Stimulated activated CD4-positive, alpha-beta T cell treated with anti-CD3 and anti-CD28 coated beads, Interleukin-12 subunit alpha, Interleukin-12 subunit beta, amount 100 ng/mL, for 4 hours (primary cell): ENCODE measurements at places on chromosomes 2 and 18.

DNA sequence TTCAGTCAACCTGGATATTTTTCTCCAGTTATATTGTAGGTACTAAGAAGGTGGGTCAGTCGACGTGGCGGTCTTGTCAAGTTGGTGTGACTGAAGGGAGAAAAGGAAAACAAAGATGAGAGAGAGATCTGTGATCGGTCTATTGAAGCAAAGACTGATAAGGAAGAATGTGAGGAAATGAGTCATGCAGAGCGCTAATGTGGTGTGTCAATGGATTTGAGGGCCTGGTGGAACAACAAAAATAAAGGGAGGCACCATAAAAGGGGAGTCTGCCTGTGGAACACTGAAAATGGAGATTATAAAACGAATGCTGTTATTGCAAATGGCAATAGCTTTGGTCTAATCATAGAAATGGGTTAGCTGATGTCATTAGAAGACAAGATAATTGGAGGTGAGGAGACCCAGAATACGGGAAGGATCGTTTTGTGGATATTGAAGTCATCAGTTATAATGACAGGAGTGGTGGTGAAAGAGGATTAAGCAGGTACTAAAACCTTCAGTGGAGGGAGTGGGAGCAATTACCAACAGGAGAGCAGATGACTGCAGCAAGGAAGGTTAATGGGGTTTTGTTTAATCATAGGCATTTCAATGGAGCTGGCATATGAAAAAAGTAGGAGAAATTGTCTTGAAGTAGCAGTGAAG, 599.1 kb upstream of the FSHR start:
- DNase-seq = no peak

DNA sequence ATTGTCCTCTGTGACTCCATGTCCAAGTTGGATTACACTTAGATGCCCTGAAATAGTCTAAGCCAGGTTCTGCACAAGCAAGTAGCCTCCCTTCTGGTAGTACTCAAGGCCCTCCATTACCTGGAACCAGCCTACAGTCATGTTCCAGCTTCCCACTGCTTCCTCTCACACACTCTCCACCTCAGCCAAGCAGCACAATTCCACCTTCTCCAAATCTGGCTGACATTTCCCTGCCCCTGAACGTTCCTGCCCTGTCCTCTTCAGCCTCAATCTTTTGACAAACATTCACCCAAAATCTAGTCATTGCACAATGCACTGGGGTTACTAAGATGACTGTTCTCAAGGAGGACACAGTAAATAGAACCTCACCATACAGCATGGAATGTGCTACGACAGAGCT, 95.3 kb upstream of the KLHL29 start:
- DNase-seq = no peak

GRCh38 chr2:120110507-120110906, 97.6 kb downstream of the EPB41L5 start:
- no peak for DNase-seq

DNA sequence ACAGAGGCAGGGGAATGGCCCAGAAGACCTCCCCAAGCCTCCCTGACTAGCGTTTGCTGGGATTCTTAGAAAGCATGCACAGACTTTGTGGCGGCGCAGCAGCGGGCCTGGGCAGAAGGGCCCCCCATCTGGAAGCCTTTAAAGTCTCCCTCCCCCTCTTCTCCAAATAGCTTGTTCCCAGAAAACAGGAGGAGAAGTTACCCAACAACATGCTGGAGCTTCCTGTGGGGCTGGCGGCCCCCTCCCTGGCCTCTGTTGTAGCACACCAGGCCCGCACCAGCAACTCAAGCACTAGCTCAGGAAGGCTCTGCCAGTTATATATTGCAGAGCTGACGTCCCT, 334.8 kb downstream of the DYSF start:
- no peak for DNase-seq

DNA sequence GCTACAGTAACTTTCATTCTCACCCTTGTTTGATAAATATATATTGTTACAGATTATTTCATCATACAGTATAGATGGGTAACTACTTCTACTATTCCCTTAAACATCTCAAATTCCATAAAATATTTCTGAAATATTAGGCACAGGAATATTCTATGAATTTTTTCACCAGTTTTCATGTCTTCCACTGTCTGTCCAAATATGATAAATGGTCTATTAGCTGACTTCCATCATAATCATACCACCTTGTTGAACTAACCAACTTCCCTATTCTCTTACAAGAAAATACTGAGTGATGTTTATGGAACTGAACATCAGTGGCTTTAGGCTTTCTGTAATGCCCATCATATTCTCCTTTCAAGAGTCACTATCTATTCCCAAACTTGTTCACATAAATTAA, 82.4 kb downstream of the TRAPPC8 start:
- DNase-seq = no peak

DNA sequence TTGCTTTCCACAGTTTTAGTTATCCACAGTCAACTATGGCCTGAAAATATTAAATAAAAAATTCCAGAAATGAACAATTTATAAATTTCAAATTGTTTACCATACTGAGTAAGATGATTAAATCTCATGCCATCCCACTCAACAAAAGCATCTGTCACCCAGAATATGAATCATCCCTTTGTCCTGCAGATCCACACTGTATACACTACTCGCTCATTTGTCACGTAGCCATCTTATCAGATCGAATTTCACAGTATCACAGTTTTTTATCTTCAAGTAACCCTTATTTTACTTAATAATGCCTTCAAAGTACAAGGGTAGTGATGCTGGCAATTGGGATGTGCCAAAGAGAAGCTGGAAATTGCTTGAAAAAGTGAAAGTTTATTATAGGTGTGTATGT, 291.8 kb upstream of the LRATD1 start:
- DNase-seq = no peak

GRCh38 chr2:102603904-102604303, 15.4 kb upstream of the SLC9A2 start:
- no peak for DNase-seq

DNA sequence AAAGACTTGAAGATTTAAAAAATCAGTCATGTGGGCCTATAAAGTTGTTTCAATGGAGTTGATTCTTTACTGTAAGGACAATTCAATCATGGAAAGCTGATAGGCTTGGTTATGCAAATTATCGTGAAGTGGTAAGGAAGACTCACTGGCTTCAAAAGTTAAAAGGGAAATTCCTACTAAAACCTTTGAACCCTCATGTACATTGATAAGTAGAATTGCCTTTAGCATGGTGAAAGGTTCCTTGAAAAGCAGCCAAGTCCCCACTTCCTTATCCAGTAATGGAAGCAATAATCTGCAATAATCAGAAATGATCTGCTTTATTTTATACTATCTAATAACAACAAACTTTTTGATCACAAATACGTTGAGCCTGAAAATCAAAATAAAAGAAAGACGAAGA, 14.4 kb upstream of the CCL20 start:
- DNase-seq = no peak

DNA sequence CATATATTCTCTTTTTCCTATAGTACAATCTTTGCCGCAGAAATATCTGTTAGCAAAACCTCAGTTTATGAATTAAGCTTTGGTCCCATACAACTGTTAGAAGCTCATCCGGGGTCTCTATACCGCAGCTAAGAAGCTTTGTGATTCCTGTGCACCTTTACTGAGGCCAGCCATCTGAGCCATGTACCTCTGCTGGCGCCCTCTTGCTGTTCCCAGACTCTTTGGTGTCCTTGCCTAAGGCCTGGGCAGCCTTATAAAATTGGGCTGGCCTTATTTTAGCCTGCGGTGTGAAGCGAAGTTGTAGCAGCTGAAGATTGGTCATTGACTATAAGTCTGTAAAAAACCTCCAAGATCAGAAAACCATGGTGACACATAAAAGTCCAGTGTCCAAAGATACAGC, 1135.1 kb upstream of the CHAC2 start:
- no peak for DNase-seq

DNA sequence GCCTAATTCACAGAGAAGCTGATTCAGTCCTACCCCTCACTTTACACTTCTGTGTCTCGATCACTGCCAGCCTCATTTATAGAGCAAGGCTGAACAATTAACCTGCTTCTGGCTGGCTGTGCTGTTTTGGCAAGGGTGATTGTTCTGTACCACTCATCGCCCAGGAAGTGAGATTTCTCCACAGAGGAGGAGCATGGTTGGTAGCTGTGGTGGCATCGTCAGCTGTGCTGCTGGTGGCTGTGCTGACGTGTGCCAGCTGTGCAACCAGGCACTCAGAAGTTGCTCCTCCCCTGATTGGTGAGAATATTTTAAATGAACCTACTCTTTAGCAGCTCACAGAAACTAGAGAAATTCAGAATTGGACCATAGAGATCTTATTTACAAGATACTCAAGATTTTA, 158.3 kb downstream of the EML6 start:
- DNase-seq = no peak

GRCh38 chr2:3447789-3448317, 68.4 kb downstream of the TRAPPC12 start:
- DNase-seq = no peak

- DNase-seq = no peak
These were observed 67.1 kb downstream of the BAZ2B start for GRCh38 chr2:159549234-159549633.

DNA sequence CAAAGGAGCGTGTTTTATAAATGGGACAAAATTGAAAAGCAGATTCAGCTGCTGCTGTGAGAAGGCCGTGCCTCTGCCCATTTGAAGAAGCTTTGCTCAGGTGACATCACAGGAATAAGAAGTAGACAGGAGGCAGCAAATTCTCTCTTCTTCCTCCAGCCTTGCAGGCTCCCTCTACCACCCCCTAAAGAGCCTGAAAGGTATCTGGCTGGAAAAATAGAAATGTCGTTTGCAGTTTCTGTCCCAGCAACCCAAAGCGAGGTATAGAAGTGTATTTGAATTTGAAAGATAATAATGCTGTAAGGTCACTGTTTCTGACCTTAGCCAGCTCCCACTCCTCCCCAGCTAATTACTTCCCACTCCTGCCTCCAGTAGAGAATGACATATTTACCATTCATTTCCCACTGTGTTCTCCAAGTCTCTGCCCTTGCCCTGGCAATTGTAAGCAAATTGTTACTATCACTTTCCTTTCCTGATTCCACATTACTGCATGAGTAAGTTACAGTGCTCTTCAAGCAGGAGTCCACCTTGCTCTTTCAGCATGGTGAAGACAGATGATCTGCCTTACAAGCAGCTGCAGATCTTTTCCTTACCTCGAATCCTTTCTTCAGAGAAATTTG, 56.8 kb upstream of the RASGRP3 start:
- no peak for DNase-seq

DNA sequence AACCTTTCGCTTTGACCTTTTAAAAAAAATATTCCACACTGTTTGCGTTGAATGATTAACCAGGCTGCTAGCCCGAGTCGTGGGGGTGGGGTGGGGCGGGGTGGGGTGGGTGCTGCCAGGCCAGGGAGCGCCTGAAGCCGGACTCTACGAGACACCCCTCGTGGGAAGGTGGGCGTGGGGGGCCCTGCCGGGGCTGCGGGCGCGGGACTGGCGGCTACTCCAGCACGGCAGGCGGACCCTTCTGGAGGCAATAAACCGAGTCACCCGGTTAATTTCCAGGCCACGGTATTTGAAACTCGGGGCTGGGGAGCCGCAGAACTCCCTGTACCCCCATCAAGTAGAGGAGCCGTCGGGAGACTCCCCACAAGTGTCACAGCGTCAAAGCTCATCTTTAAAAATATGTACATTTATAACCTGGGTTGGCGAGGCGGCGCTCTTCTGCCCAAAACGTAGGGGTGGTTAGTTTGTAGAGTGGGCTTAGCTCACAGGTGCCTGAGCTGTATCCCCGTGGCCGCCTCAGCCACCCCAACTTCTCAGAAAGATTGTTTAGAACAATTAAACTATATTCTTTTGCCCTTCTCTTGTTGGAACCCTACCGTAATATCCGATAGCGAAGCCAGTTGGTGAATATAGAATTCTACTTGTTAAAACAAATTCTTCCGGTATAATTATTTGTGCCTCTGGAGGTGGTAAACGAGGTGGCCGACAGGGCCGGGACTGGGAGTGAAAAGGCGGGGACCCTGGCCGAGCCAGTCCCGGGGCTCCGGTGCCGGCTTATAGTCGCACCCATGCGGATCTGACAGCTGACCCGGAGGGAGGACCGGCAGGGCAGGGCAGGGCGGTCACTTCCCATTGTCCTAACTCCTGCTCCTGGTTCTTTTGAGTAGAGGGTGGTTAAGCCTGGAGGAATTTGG, 1.4 kb downstream of the B3GNT2 start:
- peak; percentile 22 for DNase-seq

GRCh38 chr2:120845277-120845676, 109.6 kb downstream of the GLI2 start:
- no peak for DNase-seq

DNA sequence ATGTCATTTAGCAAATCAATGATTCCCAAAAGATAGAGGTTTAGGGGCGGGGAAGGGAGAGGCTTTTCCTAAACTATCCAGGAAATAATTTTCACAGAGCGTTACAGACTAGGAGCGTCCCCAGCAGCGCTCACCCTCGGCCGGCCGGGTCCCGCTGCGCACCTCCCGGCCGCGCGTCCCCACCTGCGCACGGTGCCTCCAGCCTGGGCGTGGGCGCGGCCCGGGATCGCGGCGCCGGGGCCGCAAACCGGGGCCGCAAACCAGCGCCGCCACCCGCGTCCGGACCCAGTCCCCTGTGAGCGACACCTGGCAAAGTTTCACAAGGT, 684 bp upstream of the ZCCHC2 start:
- DNase-seq = no peak

DNA sequence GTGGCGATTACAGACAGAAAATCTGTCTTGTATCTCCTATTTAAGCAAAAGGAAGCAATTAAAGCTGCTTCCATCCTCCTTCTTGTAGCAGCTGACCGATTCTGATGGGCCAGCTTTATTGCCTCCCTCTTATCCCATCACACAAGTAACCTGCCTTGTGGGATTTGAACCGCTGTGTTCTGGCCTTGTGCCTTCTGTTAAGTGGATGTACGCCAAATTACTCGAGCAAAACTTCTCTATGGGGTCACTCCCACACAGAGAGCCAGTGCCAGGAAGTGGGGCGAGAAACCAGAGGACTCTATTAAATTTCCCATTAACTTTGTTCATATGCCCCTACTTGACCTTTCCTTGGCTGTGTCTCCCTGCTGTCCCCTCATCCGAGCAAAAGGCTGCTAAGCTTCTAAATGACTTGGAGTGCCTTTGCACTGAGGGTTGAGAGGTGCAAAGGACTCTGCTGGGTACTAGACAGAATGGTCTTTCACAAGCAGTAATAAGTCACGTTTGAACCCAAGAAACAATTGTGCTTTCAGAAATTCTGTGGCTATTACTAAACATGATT, 672.5 kb downstream of the MBD2 start:
- no peak for DNase-seq

- no peak for DNase-seq
These were observed 30.2 kb downstream of the ITGB1BP1 start for GRCh38 chr2:9392898-9393765.

GRCh38 chr2:53018825-53019425, 748.7 kb upstream of the CHAC2 start:
- no peak for DNase-seq

DNA sequence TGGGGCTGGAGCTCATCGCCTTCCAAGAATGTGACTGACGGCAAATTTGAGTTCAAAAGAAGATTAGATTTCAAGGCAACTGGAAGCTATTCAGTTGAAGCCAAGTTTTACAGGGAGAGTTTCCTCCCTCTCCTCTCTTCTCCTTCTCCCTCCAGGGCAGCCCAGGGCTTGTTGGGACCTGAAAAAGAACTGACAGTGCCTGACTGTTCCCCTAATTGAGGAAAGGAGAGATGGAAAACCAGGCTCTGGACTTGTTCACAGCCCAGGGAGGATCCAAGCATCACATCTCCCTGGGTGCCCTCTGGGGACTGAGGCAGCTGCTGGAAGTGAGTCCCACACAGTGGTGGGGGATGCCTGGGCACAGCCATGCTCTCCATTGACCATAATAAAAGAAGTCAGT, 88.1 kb downstream of the THNSL2 start:
- DNase-seq = no peak

- no peak for DNase-seq
These were observed 6.6 kb downstream of the GAREM2 start for GRCh38 chr2:26179446-26179913.
